ENCODE measurements at places on chromosomes 6 and 20.

- no peak for DNase-seq
Observed at GRCh38 chr6:111439171-111439570, 43.8 kb downstream of the REV3L start.

GRCh38 chr20:53914781-53915445 lies 155.5 kb downstream of the BCAS1 start:
- DNase-seq, result no peak

DNA sequence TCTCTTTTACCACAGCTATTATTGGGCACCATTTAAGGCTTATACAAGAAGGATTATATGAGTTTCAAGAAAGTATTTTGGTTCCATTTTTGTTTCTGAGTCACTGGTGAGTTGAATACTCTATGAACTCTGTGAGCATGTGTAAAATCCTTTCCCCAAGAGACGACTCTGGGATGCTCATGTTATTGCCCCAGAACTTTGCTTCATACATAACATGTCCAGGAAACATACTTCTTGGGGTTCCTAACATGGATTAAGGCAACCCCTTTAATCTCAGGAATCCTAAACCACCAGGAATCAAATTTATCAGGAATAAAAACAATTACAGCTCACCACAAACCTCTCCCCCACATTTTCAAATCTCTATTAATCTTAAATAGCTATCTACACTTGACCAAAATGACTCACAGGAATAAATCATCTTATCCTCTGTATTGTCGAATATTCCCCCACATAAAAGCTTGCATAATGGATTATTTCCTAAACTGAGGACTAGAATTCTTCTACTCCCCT lies 117.5 kb upstream of the COL21A1 start:
- no peak for DNase-seq

GRCh38 chr6:37938909-37939308 lies 119.4 kb downstream of the ZFAND3 start:
- DNase-seq, result no peak

DNA sequence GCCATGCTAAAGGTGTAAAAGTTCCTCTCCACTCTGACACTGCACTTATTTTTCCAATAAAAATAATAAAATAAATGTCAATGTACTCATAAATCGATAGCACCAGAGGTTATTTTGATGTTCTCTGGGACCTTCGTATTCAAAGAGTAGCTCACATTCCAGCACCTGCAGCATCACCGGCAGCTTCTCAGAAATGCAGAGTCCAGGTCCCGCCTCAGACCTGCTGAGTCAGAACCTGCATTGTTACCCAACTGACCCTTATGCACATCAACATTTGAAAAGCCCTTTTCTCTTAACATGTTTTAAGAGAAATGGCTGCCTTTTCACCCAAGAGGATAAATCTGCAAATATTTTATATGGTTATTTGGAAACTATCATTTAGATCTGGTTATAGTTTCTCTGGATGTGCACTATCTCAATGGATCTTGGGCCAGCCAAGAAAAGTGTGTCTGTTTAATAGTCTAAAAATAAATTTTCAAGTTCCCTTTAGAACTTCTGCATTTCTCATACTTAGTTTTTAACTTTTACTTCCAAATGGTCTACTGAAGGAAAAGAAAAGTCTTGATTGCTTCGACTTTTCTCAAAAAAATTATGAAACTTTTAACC lies 216.2 kb upstream of the PRDM1 start:
- DNase-seq, result no peak

DNA sequence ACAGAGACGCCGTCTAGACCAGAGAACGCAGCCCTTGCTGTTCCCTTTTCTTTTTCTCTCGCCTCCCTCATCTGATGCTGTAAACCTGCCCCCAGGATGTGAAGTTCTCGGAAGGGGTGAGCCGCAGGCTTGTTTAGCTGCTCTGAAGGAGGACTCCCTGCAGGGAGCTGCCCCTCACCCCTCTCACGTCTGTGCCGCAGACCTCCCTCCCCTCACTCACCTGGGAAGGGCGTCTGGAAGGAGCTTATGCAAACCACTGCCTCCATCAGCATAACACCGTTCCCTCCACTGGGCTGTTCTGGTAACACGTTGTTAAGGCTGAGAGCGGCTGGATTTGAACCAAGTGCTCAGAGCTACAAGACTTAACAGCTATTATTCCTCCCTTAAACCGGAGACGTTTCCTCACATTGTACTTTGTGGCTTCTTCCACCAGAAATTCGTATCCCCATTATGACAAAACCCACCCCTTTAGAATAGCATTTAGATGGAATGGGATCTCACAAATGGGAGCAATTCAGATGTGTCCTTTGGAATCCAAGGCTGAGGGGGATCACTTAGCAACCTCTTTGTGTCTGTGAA lies 99.8 kb downstream of the SMOC2 start:
- DNase-seq, result no peak

- DNase-seq, result no peak
Observed at GRCh38 chr6:21780679-21781078, 187.1 kb downstream of the SOX4 start.

- DNase-seq, result no peak
Observed at GRCh38 chr20:50302341-50303057, 111.9 kb downstream of the CEBPB start.

- DNase-seq, result no peak
Observed at GRCh38 chr6:90105506-90106170, 191.0 kb downstream of the BACH2 start.

GRCh38 chr20:50501972-50502745 lies 8.0 kb upstream of the PTPN1 start:
- DNase-seq, result no peak

DNA sequence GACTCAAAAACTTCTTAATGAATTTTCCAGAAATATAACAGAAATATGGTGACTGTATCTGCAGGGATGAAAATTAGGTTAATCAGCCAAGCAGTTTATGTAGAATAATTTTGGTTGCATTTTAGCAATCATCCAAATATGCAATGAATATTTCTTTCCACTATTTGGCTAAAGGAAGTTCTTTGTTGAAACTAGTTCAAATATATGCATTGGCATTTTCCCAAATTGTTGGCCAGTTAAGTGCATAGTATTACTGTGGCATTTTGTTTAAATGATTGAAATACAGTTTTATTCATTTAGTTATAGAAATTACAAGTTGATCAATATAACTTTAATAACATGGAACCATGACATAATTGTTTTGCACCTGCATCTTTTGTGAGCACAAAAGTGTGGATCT lies 115.5 kb downstream of the DOK5 start:
- no peak for DNase-seq

- no peak for DNase-seq
Observed at GRCh38 chr6:35311390-35312075, 13.9 kb downstream of the DEF6 start.

DNA sequence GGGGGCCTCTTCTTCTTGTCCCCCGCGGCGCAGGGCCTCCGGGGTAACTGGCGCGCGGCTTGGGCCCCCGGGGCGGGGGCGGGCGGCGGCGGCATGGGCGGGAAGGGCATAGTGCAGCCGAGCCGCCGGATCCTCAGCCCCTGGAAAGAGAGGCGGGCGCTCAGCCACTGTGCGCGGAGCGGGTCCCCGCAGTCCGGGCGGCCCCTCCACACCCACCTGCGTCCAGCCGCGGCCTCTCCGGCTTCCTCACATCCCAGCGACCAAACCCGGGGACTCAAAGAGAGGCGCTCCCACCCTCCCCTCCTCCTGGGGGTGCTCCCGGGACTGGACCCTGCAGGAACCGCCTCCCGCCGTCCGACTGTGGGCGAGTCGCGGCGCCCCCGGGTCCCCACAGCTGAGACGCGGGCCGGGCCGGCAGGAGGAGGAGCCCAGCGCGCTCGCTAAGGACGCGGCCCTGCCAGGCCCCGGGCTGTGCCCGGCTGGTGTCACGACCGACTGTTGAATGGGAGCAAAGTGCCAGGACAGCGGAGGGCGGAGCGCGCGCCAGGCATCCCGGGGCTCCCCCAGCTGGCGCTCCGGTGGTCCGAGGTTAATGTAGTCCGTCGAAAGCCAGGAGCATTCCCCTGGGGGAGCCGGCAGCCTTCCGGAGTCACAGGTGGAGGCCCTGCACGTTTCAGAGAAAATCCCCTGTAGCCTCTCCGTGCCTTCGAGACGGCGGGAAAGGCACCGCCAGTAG lies at the start of gene PRR18:
TSS of gene PRR18 (minus strand) at position 360 of the 736 bp plus-strand sequence. CDS start at position 110, 250 bp downstream.
- no peak for DNase-seq

DNA sequence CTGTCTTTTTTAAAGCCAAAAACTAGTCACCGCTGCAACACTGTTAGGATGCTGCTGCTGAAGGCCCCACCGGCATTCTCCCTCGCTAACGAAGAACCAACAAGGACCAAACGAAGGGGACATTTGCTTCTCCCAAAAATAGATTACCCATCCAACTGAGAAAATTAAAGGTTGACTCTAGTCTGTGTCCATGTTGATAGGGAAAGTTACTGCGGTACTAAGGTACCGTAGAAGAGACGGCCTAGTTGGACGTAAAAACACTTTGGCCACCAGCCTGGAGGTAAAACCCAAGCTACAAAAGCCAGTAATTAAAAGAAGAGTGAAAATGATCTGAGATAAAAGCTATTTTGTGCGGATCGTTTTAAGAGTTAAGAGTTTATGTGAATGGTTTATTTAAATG lies 11.8 kb upstream of the FOXF2 start:
- DNase-seq, result no peak

DNA sequence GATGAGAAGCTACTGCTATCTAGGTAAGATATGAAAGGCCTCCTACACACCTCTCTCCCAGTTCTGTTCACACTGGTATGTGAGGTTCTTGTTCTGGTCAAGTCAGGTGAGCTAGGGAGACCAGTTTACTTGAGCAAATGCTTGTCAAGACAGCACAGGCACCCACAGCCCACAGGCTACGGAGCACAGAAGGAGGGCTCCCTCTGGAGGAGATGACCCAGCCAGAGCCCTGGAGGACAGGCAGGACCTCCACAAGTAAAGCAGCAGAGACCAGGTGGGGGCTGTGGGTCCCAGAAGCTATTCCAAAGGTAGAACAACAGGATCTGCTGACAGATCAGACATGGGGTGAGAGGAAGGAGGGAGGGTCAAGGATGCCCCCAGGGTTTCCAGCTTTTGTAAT lies 13.2 kb downstream of the MMP24OS start:
- DNase-seq, result no peak

DNA sequence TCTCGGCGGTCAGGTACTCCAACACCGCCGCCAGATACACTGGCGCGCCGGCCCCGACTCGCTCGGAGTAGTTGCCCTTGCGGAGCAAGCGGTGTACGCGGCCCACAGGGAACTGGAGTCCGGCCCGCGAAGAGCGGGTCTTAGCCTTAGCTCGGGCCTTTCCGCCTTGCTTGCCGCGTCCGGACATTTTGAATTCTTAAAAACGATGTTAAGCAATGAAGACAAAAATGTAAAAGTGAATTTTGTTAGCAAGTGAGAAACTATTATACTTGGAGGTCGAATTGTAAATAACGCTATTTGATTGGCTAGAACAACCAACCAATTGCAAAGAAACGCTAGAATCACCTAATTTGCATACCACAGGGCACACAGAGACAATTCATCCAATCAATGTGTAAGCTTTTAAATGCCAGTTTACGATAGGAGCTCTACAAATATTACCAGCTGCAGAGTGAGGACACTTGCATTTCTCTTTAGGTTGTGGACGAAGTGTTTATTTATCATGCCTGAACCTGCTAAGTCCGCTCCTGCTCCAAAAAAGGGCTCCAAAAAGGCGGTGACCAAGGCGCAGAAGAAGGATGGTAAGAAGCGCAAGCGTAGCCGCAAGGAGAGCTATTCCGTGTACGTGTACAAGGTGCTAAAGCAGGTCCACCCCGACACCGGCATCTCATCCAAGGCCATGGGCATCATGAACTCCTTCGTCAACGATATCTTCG lies 112.0 kb downstream of the HFE start:
- peak; percentile 46 for DNase-seq

GRCh38 chr20:25145131-25145530 lies 50.4 kb upstream of the ENTPD6 start:
- no peak for DNase-seq

GRCh38 chr6:26576929-26577719 lies 19.6 kb upstream of the ABT1 start:
- no peak for DNase-seq

DNA sequence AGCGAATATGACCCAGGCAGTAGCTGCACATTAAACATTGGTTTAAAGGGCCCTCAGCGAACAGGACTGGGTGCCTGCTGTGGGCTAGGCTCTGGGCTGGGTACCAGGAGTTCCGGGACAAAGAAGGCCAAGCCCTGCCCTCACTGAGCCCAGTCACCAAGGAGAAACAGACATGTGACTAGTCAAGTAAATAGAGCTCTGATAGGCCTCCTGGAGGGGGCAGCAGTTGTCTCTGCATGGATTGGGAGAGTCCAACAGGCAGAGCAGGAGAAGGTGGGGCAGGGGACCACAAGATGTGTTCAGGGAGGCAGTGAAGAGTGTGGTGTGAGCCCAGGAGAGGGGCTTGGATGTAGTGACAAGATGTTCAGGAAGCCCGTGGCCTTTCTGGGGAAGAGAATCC lies 3.1 kb downstream of the HM13 start:
- DNase-seq, result no peak

GRCh38 chr20:25206548-25206947 lies 11.0 kb downstream of the ENTPD6 start:
- DNase-seq, result no peak

DNA sequence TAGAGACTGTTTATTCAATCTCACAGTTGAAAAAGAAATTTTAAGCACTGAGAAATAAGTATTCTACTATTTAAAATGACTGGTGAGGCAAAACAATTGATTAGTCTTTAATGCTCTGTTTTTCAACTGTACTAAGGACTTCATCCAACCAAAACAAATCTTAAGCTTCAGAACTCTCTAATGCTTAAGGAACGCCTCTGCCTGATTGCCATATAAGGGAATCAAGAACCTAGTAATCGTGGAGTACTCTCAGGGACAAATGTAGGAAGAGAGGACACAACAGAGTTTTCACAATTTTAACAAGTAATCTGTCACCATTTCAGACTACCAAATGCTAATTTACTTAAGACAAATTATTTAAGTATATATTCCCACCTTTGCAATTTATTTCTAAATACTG lies 16.1 kb downstream of the FBXO30 start:
- DNase-seq, result no peak

- DNase-seq, result no peak
Observed at GRCh38 chr20:48904566-48905296, 16.8 kb upstream of the ARFGEF2 start.

GRCh38 chr20:33826270-33826897 lies 15.2 kb downstream of the CHMP4B start:
- no peak for DNase-seq

DNA sequence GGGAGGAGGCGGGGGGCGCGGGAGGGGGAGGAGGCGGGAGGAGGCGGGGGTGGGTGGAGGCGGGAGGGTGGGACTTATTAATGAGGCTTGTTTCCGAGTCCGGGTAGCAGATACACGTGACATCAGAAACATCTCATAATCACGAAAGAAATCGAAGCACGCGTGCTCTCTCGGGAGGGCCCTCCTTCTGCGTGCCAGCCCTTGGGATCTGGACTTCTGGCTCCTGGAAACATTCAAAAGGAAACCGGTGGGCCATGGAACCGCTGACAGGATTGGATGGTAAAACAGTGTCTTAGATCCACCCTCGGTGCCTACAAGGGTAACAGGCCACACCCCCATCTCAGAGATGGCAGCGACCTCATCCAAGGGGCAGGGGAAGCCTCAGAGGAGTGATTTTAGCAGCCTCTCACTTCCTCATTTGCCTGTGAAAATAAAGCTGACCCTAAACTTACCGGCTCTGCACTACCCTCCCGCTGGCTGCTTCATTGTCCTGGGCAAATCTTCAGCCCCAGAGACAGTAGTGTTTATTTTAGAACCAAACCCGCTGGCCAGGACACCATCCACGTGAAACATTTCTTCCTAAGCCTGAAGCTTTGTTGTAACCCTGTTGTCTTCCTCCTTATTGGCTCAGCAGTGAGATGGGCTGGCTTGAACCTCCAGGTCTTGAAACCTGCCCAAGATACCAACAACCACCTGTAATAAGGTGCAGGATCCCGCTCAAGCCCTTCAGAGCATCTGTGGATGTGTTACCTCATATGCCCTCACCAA lies 97.5 kb downstream of the PSMG4 start:
- DNase-seq, result peak; percentile 13
